Keratinocyte (primary cell): ENCODE measurements at places on chromosomes 16 and 17. TPM values are rescaled to one million over a fixed set of nuclear protein-coding genes. Genes with fewer than 3 reads are reported as not detected.
A peak's percentile ranks its signal among the peaks of the same experiment; 100 is the strongest.

DNA sequence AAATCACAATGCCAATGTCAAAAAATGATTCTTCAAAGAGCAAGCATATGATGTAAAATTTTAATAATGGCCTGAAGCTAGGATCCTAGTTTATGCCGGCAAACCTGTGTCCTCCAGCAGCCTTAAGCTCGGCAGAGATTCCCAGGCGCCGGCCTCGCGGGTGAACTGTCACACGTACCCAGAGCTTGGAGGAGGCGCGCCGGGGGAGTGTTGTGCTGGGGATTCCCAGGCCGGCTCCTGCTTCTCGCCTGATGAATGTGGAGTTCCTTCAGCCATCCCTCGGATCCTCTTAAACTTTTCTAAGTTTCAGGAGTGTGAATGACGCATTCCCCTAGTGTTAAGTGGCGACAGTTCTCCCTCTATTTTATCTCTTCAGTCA is 19.1 kb upstream of the NTN1 start:
- no peaks in the 10 kb centered on the region for H3K4me1 ChIP-seq
- H3K27ac ChIP-seq = no peak overlapping the region
- peaks cover 47% of the 10 kb centered on the region for H3K27me3 ChIP-seq
- H3K4me3 ChIP-seq = no peak overlapping the region
- H3K36me3 ChIP-seq = no peaks in the 10 kb centered on the region
- no peak for DNase-seq

GRCh38 chr17:73582359-73582758 is 61.9 kb downstream of the SDK2 start:
- H3K27me3 ChIP-seq = no peaks in the 10 kb centered on the region
- peaks cover 3% of the 10 kb centered on the region for H3K4me1 ChIP-seq
- H3K27ac ChIP-seq = no peak overlapping the region

- no peak for DNase-seq
- H3K27ac ChIP-seq = peak overlapping the region; percentile 95
- H3K4me1 ChIP-seq = peaks cover 53% of the 10 kb centered on the region
- no peaks in the 10 kb centered on the region for H3K27me3 ChIP-seq
These were observed 64.8 kb downstream of the TUBD1 start for GRCh38 chr17:59827721-59828477.

- peaks cover 20% of the 10 kb centered on the region for H3K4me1 ChIP-seq
- H3K27me3 ChIP-seq = no peaks in the 10 kb centered on the region
- H3K36me3 ChIP-seq = no peaks in the 10 kb centered on the region
- H3K27ac ChIP-seq = no peak overlapping the region
These were observed 14.0 kb upstream of the CCL5 start for GRCh38 chr17:35894206-35894605.

GRCh38 chr17:50501054-50501453 is 7.2 kb upstream of the MYCBPAP start:
- no peak overlapping the region for H3K4me3 ChIP-seq
- H3K36me3 ChIP-seq = no peaks in the 10 kb centered on the region

DNA sequence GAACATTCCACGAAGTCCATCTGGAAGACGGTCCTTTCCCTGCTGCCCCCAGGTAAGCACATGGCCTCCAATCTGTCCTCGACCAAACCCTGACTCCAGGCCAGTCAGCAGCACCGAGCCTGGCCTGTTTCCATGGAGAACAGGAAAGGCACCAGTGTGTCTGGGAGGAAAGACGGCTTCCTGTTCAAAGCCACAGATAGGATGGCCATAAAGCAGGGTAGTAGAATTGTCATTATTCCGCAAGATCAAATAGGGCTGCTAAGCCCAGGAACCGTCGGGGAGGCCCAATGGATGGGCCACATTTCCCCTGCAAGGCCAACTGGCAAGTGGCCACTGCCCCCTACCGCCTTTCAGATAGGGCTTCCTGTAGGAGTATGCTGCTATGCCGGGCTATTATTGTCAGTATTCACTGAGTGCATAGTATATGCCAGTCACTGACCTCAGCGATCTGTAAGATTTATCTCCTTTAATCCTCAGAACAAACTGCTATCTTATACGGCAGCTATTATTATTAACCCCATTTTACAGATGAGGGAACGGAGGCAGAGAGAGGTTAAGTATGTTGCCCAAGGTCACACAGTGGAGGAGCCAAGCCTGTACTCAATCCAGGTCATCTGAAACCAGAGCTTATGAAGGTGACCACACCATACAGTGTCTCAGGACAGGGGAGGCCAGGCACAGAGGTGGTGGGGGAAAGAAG is 23.0 kb upstream of the PLCG2 start:
- no peak for DNase-seq
- no peaks in the 10 kb centered on the region for H3K27me3 ChIP-seq
- H3K27ac ChIP-seq = no peak overlapping the region
- no peak overlapping the region for H3K4me3 ChIP-seq
- H3K4me1 ChIP-seq = no peaks in the 10 kb centered on the region

- no peak for DNase-seq
- peaks cover 26% of the 10 kb centered on the region for H3K36me3 ChIP-seq
- H3K4me1 ChIP-seq = no peaks in the 10 kb centered on the region
- no peaks in the 10 kb centered on the region for H3K27me3 ChIP-seq
These were observed 254.2 kb downstream of the ZFHX3 start for GRCh38 chr16:72793716-72794115.

DNA sequence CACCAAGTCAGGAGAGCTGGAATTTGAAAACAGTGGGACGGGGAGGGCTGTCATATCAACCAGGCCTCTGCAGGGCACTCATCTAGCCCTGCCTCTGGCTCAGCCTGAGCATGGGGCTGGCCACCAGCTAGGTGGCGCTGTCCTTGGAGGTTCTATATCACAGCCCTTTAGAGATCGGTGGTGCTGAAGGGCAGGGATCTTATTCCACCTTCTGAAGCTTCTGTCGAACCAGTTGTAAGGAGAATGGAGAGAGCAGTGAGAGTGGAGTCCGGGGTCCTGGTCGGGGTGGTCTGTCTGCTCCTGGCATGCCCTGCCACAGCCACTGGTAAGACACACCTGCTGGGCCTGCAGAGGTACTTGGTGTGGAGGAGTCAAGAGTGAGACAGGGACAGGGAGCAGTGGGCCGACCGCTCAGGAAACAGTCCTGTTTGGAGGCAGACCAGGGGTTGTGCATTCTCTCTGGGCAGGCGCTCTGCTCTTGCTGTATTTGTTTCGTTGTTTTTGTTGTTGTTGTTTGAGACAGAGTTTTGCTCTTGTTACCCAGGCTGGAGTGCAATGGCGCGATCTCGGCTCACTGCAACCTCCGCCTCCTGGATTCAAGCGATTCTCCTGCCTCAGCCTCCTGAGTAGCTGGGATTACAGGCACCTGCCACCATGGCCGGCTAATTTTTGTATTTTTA is at the start of gene CES3:
CES3 (plus strand) TSS at position 202 of the 680 bp plus-strand sequence; CDS start at position 244, 42 bp downstream.
- no peak within 1 kb of the TSS for H3K27ac ChIP-seq
- no peaks in the 10 kb centered on the region for H3K36me3 ChIP-seq
- H3K27me3 ChIP-seq = no peaks in the 10 kb centered on the region
- DNase-seq = no peak
- no peak within 1 kb of the TSS for H3K4me3 ChIP-seq

DNA sequence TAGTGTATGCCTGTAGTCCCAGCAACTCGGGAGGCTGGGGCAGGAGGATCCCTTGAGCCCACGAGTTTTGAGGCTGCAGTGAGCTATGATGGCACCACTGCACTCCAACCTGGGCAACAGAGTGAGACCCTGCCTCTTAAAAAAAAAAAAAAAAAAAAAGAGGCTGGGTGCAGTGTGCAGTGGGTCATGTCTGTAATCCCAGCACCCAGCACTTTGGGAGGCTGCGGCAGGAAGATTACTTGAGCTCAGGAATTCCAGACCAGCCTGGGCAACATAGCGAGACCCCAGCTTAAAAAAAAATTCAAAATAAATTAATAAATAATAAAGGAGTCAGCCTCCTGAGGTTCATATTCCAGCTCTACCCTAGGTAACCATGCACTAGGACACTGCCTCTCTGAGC is 9.6 kb upstream of the CNOT1 start:
- DNase-seq = no peak
- no peak overlapping the region for H3K4me3 ChIP-seq
- peaks cover 5% of the 10 kb centered on the region for H3K4me1 ChIP-seq
- no peak overlapping the region for H3K27ac ChIP-seq
- H3K36me3 ChIP-seq = no peaks in the 10 kb centered on the region
- no peaks in the 10 kb centered on the region for H3K27me3 ChIP-seq

DNA sequence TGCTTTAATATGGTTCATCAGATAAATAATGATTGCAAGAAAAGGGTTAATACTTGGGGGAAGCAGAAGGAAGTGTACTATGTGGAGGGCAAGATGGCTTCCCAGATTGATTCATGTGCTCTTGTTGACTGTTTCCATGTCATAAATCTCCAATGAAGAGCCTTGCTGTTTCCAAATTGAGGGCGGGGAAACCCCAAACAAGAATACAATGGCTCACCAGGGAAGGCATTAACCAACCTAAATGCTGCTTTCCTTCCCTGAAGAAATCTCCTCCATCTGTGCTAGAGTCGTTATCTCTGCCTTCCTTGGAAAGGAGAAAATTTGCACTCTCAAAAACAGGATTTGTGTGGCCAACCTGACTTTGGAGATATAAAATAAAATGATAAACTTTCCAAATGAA is 28.0 kb upstream of the CDH13 start:
- H3K4me1 ChIP-seq = no peaks in the 10 kb centered on the region
- no peak overlapping the region for H3K4me3 ChIP-seq
- DNase-seq = no peak
- H3K27ac ChIP-seq = no peak overlapping the region

Gene DCAF7
- 20.6 to 51.1 TPM (median 32.6 TPM) in 3 replicates for polyA plus RNA-seq

Gene C16orf87
- 6.7 to 10.2 TPM (median 7.0 TPM) in 3 replicates for polyA plus RNA-seq

Gene ALOX15B
- polyA plus RNA-seq = 29.7 to 56.5 TPM (median 31.9 TPM) in 3 replicates

Gene FBXW10
- polyA plus RNA-seq = 0.10 to 0.36 TPM (median 0.25 TPM) in 3 replicates

Gene MFSD6L
- polyA plus RNA-seq = not detected in 3 replicates

Gene CDH1
- polyA plus RNA-seq = 247 to 378 TPM (median 285 TPM) in 3 replicates

Gene CSH2
- polyA plus RNA-seq = not detected in 3 replicates

Gene TBC1D3C
- polyA plus RNA-seq = not detected in 3 replicates

Gene TIGD7
- polyA plus RNA-seq = 0.60 to 1.6 TPM (median 1.4 TPM) in 3 replicates
